Colonic mucosa (tissue), 4 donors: ENCODE measurements at places on chromosomes 13 and 19. TPM values are rescaled to one million over a fixed set of nuclear protein-coding genes. Genes with fewer than 3 reads are reported as not detected.
A peak's percentile ranks its signal among the peaks of the same experiment; 100 is the strongest.

DNA sequence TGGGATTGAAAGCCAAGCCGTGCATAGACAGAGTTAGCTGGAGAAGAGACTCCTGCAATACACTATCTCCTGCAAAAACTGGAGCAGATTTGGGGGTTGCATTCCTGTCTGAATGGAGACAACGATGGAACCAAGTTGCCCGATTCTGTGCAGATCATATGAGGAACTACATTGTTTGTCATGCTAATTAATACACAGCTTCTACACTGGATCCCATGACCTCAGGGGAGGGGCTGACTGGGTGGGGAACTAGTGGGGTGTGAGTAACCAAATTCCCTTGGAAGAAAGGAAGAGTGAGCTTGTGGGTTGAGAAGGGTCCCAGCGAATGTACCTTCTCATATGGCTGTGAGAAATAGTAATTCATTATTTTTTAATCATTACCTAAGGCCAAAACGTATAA, 214.0 kb downstream of the LHFPL6 start:
- DNase-seq = no peak

GRCh38 chr19:41431426-41432386, 4.5 kb upstream of the B3GNT8 start:
- DNase-seq = no peak

DNA sequence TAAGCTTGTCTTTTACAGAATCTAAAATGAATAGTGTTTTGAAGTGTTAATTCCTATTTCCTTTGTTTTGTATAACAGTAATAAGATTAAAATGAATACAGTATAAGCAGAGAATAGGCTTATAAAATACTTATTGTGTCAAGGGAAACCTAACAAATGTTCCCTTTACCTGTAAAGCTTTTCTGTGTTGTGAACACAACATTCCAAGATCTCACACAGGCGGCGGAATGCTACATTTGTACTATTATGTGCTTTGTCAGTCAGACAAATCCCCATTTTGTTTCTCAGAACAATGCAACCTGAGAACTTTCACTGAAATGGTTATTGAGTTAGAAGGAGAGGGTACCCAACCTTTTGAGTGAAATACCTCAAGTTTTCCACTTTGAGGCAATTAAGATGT, 1170.3 kb downstream of the OLFM4 start:
- DNase-seq = no peak

DNA sequence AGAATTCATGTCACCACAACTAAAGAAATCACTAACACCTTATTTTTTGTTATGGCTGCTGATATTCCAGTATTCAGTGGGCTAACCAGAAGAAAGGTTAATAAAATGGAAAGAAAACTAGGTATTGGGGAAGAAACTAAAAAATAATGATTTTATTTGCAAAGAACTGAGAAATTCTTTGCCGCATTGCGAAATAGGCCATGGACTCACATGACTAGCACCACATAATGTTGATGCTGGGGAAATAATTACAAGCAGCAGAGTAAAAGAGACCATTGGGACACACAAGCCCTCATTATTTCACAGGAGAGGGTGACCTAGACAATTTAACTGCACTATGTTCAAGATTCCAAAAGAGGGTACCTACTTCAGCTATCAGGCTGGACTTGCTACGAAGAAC, 1411.5 kb downstream of the SLITRK5 start:
- no peak for DNase-seq

GRCh38 chr19:12675940-12676339, 5.7 kb downstream of the DHPS start:
- no peak for DNase-seq

DNA sequence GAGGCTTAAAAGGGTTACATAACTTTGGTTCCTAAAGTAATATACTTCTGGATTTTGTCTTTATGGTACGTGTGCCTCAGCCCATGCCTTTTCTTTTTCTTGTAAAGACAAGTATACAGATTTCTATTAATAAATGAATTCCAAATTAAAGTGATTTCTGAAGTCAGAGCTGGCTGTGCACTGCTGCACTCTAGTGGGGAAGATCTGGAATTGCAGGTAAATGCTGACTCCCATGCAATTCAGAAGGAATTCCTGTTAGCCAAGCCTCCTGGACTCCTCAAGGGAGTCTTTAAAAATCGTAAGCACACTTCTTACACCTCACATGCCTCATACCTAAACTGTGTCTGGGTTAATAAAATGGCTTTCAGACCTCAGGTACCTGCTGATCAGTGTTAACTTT, 118.4 kb upstream of the SLC7A1 start:
- DNase-seq = no peak

- no peak for DNase-seq
Observed at GRCh38 chr19:48844472-48844871, 8.2 kb upstream of the HSD17B14 start.

DNA sequence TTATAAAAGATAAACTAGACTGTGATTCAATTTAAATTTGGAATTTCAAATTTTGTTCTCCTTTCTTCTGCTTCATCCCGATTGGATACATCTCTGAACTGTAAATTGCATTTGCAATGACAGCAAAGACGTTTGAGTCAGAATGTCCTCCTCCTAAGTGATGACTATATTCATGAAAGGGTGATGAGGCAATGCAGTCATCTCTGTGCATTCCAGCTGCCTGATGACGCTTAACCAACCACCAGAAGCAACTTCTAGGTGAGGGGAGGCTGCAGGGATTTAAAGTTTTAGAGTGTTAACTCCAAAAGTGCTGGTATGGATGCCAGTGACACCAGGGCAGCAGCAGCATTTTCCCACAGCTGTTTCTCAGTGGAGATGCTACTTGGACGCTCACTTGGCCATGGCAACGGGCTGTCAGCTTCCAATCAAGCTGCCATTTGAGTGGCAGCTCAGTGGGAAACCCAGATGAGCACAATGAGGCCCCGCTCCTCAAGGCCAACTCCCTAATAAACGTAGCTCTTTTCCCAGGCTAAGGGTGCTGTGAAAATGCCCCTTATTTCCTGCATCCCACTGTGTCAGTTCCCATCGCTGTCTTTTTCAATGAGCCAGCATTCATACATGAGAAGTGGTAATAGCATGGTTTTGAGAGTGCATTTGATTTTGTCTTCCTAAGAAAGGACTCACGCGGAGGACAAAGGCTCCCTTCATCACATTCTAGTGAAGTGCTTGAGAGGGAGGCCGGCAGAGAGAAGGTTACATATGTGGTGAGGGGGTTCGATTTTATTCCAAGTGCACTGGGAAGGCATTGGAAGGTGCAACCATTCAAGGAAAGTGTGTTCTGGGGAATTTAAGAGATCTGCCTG, 45.2 kb upstream of the AMER2 start:
- DNase-seq = no peak

DNA sequence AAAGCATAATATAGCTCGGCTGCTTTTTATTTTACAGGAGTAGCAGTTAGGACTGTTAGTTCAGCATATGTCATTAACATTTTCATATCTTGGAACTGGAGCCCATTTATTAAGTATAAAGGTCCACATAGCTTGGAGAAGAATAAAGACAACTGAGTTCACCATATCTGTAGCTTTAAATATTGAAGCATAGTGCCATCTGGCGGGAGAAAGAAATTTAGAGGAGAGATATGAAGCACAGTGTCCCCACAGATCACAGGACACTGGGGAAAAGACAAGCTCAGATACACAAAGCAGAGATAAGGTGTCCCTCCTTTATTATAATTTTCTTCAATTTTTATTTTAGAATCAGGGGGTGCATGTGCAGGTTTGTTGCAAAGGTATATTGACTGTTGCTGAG, 104.7 kb upstream of the FREM2 start:
- DNase-seq = peak; percentile 21

DNA sequence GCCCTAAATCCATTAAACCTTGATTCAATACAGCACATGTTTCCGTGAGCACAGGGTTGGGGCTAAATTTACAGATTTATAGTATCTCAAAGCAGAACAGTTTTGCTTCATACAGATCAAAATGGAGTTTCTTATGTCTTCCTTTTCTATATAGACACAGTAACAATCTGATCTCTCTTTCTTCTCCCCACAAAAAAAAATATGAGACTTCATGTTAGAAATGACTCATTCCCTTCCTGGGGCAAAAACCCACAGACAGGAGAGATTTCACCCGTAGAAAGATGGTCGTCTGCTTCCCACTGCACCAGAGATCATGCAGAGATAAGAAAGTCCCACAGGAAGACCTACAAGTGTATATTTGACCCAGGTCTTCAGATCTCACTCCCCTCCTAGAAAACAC, 7.7 kb upstream of the ZNF611 start:
- no peak for DNase-seq

DNA sequence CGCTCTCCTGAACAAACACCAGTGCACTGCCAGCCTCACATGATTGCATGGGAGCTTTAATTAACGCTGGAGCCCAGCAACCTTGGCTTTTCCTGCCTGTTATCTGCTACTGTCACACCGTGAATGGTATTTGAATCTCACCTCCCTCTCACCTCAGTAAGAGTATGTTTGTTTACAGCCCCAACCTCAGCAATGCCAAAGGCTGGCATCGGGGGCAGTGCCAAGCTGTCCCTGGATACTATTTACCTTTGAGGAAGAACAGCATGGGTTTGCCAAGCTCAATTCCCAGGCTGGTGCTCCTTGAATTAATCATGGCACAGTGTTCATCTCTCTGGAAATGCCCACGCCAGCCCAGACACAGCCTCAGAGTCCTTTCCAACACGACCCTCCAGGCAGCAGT, 57.2 kb upstream of the SERPINE3 start:
- DNase-seq = no peak

DNA sequence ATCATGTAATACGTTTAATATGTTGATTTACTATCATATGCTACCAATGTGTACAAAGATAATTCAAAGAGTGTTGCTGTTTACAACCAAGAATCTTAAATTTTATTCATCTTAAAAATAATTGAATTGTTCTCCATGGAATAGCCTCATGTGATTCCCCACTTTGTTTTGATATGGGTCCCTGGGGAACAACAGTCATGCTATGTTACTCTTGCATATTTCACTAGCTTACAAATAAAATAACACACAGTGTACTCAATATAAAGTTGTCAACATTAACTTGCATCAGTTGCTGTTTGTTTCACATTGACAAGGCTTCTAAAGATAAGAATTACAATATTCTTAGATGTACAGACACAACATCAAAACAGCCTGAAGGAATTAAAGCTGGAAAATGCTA, 2.3 kb downstream of the ENOX1 start:
- no peak for DNase-seq

DNA sequence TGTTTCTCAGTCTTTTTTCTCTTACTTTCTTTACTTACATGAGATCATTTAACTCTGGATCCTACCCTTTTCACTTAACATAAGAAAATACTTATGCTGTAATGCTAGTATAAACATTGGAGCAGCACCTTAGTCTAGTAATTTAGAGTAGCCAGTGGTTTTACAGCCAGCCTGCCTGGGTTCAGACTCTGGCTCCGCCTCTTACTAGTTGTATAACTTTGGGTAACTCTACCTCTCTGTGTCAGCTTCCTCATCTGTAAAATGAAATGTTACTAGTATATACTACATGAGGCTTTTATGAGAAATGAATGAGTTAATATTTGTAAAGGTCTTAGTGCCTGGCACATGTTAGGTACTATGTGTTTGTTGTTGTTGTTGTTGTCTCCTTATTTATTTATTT, 5.6 kb downstream of the CDADC1 start:
- no peak for DNase-seq

DNA sequence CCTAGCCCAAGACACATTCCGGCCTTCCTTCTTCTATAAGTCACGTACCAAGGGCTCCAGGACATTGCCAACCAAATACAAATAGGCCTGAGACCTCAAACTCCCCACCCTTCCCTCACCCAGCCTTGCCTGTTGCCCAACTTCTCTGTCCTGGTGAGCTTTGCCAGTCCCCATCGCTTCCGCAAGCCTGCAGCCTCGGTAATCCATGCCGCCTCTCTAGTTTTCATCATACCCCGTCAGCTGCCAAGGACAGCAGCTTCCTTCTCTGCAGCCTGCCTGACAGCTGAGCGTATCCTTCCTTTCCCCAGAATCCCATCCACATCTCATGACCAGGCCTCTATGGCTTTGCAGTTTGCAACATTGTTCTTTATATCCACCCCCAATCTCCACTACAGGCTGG, 36.6 kb upstream of the POMP start:
- DNase-seq = peak; percentile 22

- DNase-seq = no peak
Observed at GRCh38 chr13:27497563-27498230, 47.3 kb upstream of the MTIF3 start.

DNA sequence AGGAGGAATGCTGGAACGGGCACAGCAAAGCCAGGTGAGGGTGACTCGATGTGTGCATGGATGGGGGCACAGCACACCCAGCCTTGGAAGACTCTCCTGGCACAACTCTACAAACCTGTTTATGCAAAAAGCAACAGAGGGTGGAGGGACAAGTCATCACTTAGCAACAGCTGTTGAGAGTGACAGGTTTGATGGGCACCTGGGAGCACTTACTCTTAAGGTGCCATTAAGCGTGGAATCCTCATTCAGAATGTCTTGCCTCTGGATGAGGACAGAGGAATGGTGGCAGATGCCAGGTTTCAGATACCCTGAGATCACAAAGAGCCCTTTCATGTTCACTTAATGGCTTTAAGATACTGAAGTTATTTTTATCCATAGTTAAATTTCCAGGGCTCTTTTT, 97.0 kb downstream of the DCT start:
- DNase-seq = no peak

- DNase-seq = no peak
Observed at GRCh38 chr13:75326173-75327134, 155.5 kb downstream of the TBC1D4 start.

DNA sequence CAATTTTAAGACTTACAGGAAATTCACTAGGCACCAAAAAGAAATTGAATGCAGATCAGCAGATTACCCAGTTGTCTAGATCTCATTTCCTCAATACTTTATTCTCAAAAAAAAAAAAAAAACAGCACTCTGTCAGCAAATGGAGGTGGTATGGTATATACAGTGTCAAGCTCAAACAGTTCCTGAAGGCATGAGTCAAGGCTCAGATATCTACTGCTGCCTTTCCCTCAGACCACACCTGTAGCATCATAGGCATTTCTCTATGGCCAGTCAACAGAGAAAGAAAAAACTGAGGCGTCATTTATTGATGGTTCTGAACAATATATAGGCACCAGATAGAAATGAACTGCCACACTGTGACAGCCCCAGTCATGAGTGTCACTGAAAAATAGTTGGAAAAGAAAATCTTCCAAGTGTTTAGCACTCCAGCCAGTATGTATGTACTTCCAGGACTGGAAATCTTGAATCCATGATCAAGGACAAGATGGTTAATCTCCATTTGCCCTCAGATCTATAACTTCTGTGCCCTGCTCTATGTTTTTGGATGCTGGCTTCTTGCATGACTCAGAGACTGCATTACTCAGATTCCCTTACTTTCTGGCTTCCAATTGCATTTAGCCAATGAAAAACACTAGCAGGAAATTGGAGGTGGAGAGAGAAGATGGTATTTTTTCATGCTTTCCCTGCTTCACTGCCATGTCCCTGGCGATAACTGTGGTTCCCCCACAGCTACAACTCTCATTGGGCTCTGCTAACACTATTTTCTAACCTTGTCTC, 8.4 kb upstream of the COG3 start:
- no peak for DNase-seq

The ELAVL3 gene
- total RNA-seq = 0.25 TPM

The SIX5 gene
- total RNA-seq = 11.0 TPM

The CRB3 gene
- total RNA-seq = 118 TPM

The SLC1A6 gene
- not detected for total RNA-seq

The WDR88 gene
- total RNA-seq = not detected

The SOX1 gene
- not detected for total RNA-seq

The LILRB4 gene
- total RNA-seq = 1.4 TPM

The FARSA gene
- 46.9 TPM for total RNA-seq

The ZNF154 gene
- 2.0 TPM for total RNA-seq

The RAVER1 gene
- total RNA-seq = 101 TPM

The ZNF525 gene
- total RNA-seq = 9.4 TPM

The SPPL2B gene
- 108 TPM for total RNA-seq

The IGFLR1 gene
- total RNA-seq = 6.9 TPM

The TRPC4 gene
- 0.66 TPM for total RNA-seq
